ENCODE measurements at places on chromosomes 16 and 17.

- H3K27ac ChIP-seq = no peak overlapping the region
- no peak overlapping the region for H3K4me3 ChIP-seq
- no peaks in the 10 kb centered on the region for H3K4me1 ChIP-seq
- H3K36me3 ChIP-seq = no peaks in the 10 kb centered on the region
Observed at GRCh38 chr16:23288209-23288608, 13.9 kb upstream of the SCNN1B start.

- no peak overlapping the region for H3K27ac ChIP-seq
- no peaks in the 10 kb centered on the region for H3K27me3 ChIP-seq
- no peaks in the 10 kb centered on the region for H3K4me1 ChIP-seq
- no peak for DNase-seq
- no peak overlapping the region for H3K4me3 ChIP-seq
Observed at GRCh38 chr17:9271989-9272388, 250.7 kb downstream of the NTN1 start.

- DNase-seq = no peak
Observed at GRCh38 chr16:68078701-68079375, 6.3 kb upstream of the NFATC3 start.

GRCh38 chr16:47492428-47493377, 31.6 kb downstream of the PHKB start:
- peaks cover 10% of the 10 kb centered on the region for H3K36me3 ChIP-seq
- peaks cover 20% of the 10 kb centered on the region for H3K4me1 ChIP-seq
- H3K4me3 ChIP-seq = peak overlapping the region; percentile 83
- H3K27ac ChIP-seq = peak overlapping the region; percentile 99
- no peaks in the 10 kb centered on the region for H3K27me3 ChIP-seq
- peak; percentile 30 for DNase-seq

All from naive B cell (primary cell).